ENCODE measurements at places on chromosomes 7 and 10.

DNA sequence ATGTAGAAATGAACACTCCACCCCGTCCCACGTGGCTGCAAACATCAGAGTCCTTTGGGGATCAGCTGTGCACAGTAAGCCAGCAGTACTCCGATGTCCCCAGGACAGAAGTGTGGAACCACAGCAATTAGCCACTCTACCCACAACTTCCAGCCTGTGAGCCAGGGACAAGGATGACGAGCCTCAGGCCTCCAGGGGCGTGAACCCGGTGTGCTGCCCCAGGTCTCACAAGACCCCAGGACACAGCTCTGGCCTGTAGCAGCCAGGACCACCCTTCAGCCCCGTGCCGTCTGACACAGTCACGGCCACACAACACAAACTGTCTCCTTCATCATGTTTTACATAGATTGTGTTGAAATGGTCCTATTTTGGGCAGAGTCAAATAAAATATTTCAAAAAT is 113.0 kb upstream of the DIP2C start:
- no peak for DNase-seq

- no peak for DNase-seq
Measured at GRCh38 chr10:11157292-11158076, 139.8 kb downstream of the CELF2 start.

GRCh38 chr7:20013536-20013935 is 203.6 kb downstream of the MACC1 start:
- DNase-seq, result no peak

DNA sequence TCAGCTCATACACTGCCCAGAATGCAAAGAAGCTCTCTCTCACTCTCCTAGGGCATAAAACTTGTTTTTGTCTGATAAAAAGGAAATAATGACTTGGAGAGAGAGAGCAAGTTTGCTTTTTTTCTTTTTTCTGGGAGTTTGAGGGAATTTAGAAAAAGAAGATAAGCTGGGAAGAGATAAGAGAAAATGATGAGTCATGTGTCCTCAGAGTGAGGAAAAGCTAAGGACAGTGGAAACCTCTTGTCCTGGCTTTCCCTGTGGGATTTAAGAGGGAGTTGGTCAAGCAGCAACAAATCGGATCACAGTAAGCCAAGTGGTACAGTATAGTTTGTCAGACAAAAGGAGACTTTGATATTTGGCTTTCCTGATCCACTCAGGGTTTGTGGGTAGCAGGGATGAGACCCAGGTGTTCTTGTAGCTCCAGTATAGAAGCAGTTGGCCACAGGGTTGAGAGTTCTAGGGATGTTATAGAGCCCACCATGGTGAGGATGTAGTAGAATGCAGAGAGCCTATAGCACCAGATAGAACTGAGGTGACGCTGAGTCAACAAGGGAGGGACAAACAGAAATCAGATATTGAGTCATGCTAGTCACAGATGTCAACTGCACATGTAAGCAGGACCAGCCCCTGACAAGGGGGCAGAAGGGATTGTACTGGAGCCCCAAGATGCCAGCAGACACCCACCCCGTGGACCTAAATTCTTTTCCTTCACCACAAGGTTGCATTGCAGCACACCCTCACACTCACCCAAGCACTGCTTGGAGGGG is 219.3 kb upstream of the TAC1 start:
- DNase-seq, result no peak

GRCh38 chr10:57963546-57963945 is 304.1 kb downstream of the IPMK start:
- DNase-seq, result no peak

Data from activated CD8-positive, alpha-beta memory T cell treated with anti-CD3 and anti-CD28 coated beads for 48 hours (primary cell).